Stimulated activated CD4-positive, alpha-beta T cell treated with anti-CD3 and anti-CD28 coated beads, Interleukin-4, amount 100 ng/mL, for 4 hours (primary cell): ENCODE measurements at places on chromosomes 12 and 14.
A peak's percentile ranks its signal among the peaks of the same experiment; 100 is the strongest.

DNA sequence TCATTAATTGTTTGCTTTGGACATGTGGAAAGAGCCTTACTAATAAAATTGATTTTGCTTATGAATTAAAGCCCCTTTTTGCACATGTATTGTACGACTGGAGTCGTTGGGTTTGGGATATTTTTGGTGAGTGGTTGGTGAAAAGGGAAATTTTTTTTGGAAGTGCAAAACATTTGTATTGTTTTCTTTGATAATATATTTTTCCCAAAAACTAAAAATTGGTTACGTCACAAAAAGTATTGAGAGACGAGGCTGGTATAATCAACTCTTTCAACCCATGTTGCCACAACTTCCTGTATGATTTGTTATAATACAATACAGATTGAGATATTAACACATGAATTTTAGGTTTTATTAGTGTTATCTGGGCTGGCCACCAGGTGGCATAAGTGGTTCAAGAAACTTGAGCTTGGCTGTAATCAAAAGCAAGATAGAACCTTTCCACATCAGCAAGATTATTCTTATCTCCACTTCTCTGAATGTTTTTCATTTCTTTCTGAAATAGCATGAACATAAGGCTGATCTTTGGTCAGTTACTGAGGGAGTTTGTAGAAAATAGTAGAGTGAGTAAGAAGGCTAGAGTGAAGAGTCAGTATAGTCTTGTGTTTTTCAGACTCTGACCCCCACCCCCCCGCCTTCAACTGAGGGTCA is 8.7 kb downstream of the NGDN start:
- DNase-seq, result peak; percentile 53

- no peak for DNase-seq
Measured at GRCh38 chr14:75343911-75344310, 65.3 kb downstream of the FOS start.

DNA sequence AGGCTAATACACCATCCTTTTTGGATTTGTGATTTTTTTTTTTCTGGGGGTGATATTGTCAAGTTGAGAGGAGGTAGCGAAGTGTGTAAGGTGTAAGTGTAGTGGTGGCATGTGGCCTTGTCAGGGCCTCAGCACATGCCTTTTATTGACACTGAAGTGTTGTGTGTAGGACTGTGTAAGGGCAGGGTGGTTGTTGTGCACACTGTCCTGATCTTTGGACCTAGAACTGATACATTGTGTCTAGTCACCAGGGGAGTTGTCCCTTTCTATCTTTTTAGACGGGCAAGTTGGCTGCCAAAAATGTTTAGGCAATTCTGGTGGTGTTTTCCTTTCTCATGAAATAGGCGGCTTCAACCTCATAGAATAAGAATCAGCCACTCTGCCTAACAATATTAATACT is 244.0 kb downstream of the NRXN3 start:
- no peak for DNase-seq

- DNase-seq, result no peak
Measured at GRCh38 chr14:22221508-22221907, 367.5 kb downstream of the DAD1 start.

DNA sequence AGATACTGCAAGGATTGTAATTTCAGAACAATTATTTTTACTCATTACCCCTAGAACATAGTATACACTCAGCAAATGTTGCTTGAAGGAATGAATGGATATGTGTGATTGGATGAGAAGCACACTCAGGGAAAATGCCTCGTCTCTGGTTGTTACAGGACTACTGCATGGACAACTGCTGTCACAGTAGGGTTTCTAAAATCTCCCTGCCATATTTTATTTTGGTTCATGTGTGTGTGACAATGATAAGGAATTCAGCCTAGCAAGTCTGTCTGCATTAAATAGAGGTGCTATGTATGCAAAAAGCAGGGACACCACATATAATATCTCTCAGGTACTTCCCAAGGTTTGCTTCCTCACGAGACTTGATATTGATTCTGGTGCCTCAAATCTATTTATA is 1.4 kb downstream of the PTPRR start:
- no peak for DNase-seq

DNA sequence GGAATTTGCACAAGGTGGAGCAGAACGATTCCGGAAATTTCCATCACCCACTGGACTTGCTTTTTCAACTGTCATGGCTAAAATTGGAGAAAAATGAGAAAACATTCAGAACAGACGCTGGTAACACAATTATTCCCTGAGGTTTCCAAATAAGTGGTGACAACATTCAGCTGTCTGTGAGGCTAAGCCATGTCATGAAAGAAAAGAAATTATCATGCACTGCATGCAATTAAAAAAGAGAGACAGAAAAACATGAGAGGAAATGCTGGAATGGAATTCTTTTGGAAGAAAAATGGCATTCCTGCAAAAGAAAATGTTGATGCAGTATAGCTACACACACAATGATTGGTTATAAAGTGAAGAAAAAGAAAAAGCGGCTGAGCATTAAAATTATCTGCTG is 87.3 kb downstream of the C2CD5 start:
- DNase-seq, result no peak

DNA sequence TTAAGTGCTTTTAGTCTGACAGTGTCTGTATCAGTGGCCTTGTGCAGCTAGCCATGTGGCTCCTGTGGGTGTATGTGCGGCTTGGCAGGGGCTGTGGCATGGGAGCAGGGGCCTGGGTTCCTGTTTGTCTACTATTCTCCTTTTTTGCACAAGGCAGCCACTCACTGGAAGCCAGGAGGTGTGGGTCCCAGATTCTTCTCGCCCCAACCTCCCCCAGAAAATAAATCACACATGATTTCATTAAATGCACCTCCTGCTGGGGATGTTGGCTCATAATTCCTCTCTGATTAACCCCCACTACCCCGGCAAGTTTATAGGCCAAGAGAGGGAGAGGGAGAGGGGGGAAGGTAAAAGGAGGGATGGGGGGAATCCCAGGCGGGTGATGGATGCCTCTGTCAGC is 17.6 kb downstream of the CALCOCO1 start:
- DNase-seq, result no peak

GRCh38 chr14:33315217-33315616 is 376.5 kb downstream of the NPAS3 start:
- DNase-seq, result no peak

DNA sequence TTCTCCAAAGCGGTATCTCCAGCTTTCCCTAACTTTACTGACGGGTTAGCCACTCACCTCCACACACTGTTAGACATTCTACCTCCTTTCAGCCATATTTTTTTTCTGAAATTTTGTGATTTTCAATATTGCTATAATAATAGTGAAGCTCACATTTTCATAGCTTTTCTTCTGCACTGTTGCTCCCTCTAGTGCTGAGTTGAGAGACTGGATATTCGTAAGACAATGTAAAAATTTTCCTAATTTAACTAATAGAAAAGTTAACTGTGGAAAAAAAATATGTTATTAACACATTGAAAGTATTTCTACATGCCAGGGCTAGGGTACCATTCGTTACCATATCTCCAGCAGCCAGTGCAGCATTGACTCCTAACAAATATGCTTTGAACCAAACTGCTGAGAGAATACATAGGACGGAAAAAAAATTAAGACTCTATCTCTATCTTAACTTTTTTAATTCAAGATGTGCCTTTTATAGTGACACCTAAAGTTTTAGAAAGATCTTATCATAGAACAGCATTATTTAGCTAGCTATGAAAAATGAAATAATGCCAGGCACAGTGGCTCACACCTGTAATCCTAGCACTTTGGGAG is 48.7 kb upstream of the ABCC9 start:
- DNase-seq, result no peak

- DNase-seq, result no peak
Measured at GRCh38 chr12:100398307-100398706, 41.4 kb downstream of the SLC17A8 start.

DNA sequence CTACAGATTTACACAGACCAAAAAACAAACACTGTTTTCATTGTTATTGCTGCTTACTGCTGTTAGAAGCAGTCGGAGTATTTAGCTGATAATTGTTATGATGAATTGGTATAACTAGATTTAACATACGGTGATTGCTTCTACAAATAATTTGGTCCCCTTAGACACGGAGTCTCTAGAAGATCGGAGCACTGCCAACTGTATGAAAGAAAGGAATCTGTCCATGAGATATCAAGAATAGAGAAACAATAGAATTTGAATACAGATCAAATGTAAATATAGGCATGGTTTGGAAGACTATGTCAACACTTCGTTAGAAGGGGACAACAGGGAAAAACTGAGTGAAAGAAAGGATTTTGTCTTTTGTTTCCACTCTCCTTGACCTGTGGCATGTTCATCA is 110.9 kb downstream of the PPP2R5E start:
- no peak for DNase-seq

DNA sequence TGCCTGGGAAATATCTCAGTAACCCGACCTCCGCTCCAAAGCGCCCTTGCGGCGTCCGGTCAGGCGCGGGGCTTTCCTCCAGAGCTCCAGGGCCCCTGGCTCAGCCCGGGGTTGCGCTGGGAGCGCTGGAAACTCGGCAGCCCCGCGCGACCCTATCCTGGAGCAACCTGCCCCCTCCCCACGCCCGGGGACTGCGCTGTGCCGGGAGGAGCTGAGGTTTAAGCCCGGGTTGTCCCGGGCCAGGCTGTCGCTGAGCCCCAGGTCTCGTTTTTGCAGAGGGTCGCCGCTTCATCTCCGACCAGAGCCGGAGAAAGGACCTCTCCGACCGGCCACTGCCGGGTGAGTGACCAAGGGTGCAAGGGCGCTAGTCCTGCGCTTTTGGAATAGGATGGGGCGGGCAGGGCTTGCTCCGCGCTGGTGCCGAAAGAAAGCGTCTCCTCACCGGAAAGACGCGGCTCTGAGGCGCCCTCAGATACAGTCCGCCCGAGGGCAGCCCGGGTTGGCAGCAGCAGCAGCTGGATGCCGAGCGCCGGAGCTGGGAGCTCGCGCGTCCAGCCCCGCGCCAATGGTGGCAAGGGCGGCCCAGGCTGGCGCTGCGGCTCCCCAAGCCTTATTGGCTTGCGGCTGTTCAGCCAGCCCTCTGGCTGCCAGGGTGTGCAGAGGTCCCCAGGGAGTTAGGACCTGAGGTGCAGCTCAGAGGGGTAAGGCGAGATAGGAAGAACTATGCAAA is 1.5 kb downstream of the SPX start:
- DNase-seq, result peak; percentile 34

DNA sequence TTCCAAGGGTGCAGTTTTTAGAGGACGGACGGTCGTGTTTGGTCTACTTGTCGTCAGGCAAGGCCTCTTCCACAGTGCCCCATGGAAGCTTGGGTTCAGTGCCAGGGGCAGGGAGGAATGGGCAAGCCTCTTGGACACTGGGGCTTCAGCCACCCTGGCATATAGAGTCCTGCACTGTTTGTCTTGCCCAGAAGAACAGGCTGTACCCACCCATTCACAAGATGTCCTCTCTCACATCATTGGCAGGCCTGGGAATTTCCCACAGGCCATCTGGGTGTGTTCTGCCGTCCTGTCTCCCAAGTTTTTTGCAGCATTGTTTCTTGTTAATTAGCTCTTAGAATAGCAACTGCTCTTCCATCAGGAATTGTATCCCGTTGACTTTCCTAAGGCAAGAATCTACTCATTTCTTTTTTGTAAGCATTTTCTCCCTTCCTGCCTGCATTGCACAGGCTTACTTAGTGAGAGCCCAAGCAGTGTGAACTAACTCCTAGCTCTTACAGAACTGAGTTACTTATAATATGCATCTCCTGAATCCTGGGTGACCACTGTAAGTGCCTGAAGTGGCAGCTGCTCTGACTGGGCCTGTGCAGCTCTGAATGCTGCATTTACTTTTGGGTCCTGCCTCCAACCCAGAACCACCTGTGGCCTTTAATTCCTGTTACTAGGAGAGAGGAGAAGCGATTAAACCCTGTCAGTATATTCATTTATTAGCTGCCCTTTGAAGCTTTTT is 149.4 kb upstream of the HIF1A start:
- DNase-seq, result no peak

DNA sequence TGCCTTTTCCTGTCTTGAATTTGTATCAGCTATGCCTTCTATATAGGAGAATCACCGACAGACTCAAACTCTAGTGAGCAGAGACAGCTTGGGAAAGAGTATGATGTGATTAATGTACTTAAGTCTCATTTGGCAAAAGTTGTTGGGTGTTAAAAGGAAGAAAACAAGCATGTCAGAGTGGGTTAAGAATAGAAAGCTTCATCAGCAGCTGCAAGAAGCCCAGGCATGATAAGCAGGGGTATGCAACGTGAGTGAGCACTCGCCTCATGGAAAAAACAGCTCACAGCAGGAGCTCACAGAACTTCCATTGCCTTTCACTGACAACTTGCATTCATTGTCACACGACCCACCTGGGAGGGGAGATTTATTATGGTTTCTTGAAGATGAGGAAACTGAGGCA is 35.9 kb upstream of the WNK1 start:
- peak; percentile 74 for DNase-seq

GRCh38 chr12:127381043-127381668 is 885.8 kb upstream of the TMEM132C start:
- DNase-seq, result peak; percentile 31

GRCh38 chr12:119802472-119802871 is 74.6 kb downstream of the CIT start:
- DNase-seq, result no peak

- no peak for DNase-seq
Measured at GRCh38 chr14:52427460-52427859, 113.3 kb downstream of the PTGER2 start.

- DNase-seq, result no peak
Measured at GRCh38 chr12:112711507-112711906, 80.0 kb upstream of the RPH3A start.

- DNase-seq, result no peak
Measured at GRCh38 chr14:23217032-23218020, 20.4 kb upstream of the RNF212B start.

DNA sequence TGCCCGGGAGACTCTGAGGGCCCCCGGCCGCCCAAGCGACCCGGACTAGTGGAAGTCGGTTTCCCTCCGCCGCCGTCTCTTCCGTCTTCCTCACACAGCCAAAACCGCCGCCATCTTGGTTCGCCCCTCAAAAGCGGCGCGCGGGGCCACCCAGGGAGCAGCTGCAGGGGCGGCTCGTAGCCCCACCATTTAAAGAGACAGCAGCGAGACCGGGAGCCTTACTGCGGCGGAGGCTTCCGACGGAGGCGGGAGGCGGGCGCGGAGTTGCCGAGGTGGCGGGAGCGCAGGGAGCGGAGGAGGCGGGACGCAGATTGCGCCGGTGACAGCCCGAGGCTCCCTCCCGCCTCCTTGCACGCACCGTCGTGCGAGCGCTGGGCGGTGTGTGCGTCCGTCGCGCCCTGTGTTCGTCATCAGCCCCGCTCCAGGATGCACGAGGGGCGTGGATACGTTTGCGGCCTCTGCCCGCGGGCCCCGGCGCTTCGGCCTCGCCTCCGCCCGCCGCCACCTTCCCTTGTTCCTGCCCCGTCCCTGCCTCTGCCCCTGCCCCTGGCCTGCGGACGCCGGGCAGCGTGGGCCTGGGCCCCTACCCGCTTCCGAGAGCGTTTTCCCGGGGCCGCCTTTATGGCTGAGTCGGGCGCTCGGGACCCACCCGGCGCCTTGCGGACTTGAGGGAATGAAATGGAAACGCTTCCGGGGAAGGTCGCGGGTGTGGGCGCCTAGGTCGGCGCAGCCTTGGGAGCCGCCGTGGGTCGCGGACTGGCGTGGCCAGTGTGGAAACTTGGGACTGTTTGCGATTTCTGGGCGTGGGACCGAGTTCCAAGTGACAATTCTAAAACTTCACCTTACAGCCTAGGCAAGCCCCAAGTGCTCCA is at the start of gene PPP4R3A:
PPP4R3A (minus strand) TSS at position 140 of the 872 bp plus-strand sequence. CDS start 663 bp downstream, outside the sequence.
- DNase-seq, result peak; percentile 96
